Hematopoietic multipotent progenitor cell treated with erythropoietin and hydrocortisone succinate and interleukin-3 and kit ligand, for 8 days (in vitro differentiated cells): ENCODE measurements at places on chromosomes 7 and 10.
A peak's percentile ranks its signal among the peaks of the same experiment; 100 is the strongest.

GRCh38 chr10:60093317-60093716 lies 187.0 kb upstream of the CCDC6 start:
- DNase-seq, result no peak

DNA sequence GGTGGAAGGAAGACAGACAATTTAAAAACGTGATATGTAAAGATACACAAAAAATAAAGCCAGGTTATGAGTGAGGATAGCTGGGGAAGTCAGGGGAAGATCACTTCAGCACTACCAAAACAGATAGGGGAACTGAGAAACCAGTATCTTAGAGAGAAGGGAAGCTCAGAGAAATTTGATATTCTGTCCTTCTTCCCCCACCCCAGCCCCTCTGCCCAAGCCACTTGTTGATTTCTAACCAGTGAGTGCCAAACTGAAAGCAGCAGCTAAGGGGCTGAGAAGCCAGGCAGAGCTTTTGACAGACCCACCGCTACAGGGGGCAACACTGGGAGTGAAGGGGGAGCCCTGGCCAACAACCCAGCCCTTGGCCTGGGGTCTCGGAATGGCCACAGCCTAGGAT lies 9.1 kb upstream of the SLC29A3 start:
- no peak for DNase-seq

DNA sequence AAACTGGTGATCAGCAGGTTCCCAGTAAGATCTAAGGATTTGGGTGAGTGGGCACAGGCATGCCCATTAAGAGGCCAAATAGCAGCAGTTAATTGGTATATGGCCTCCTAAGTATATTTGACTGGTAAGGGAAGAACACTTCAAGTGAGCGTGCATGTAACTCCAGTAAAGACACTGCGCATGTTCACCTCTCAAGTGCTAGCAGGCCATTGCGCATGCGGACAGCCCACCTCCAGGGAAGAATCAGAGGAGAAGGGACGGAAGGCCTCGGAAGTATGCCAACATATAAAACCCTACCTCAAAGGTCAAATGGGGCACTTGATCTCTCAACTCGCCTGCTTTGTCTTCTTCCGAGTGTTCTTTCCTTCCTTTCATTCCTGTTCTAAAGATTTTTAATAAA lies 118.0 kb downstream of the ARL5B start:
- DNase-seq, result no peak

GRCh38 chr7:117621075-117621618 lies 141.3 kb downstream of the CFTR start:
- no peak for DNase-seq

- DNase-seq, result peak; percentile 4
Observed at GRCh38 chr10:64379898-64380297, 858.7 kb downstream of the REEP3 start.

- DNase-seq, result no peak
Observed at GRCh38 chr7:47647181-47647917, 65.4 kb upstream of the TNS3 start.

DNA sequence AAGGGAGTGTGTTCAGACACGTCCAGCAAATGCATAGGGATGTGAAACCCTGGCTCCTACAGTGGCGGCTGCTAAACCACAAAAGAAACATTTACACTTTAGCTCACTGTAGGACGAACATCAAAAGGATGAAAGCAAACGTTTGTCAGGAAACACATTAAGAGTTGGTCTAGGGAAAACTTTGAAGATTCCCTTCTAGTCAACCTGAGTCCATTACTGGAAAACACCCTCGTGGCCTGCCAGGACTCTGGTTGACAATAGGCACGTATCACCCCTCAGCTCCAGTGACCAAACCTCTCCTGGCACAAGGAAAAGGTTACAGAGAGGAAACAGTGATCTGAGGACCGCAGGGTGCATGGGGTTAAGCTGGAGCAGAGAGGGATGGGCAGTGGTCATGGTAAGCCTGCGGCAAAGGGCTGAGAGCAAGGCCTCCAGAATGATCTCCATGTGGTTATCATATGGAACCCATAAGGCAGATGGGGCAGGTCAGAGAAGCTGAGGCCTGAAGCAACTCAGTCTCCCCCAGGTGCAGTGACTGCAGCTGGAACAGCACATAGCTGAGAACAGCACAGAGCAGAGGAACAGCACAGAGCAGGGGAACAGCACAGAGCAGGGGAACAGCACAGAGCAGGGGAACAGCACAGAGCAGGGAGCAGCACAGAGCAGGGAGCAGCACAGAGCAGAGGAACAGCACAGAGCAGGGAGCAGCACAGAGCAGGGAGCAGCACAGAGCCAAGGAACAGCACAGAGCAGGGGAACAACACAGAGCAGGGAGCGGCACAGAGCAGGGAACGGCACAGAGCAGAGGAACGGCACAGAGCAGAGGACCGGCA lies 49.9 kb downstream of the CHST15 start:
- DNase-seq, result no peak

GRCh38 chr10:20302033-20302432 lies 485.8 kb downstream of the PLXDC2 start:
- no peak for DNase-seq

DNA sequence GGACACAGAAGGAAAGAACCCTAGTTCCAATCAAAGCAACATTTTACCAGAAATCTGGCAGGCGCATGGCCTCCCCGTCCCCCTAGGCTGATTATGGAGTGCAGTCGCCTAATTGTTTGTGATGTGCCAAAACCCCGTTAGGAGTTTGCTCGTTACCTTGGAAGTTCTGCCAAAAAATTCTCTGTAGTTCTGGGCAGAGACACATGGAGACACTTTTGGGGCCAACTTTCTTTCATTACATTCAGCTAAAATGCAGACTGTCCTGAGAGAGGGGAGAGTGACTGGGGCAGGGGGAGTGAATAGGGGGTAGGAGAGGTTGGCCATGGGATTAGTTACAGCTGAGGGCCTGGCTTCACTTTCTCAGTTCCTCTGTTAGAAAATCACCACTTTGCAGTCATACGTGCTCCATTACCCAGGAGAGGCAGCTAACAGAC lies 158.0 kb upstream of the NPVF start:
- no peak for DNase-seq

- DNase-seq, result no peak
Observed at GRCh38 chr10:5607594-5607993, 58.8 kb downstream of the ASB13 start.

DNA sequence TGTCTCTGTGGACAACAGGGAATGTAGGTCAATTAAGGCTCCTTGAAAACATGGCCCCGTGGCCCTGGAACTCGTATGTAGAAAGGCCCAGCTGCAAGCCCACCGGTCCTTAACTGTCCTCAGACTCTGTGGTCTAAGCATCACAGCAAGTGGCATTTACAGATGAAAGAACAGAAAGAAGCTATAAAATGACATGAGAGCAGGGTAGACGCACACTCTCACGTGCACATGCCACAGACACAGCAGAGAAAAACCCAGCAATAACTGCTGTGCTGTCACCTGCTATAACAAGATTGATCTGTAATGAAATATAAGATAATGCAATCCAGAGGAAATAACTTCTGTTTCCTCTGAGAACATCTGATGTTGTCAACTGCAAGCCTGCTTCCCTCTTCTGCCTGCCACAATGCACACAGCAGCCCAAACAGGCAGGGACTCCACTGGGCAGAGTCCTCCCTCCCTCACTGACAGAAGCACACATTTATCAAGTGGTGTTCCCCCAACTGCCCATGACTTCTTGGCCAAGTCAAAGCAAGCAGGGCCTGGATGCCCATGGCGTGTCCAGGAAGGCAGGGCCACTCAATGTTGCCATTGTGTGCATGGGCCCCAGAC lies 63.9 kb downstream of the GFRA1 start:
- DNase-seq, result no peak

DNA sequence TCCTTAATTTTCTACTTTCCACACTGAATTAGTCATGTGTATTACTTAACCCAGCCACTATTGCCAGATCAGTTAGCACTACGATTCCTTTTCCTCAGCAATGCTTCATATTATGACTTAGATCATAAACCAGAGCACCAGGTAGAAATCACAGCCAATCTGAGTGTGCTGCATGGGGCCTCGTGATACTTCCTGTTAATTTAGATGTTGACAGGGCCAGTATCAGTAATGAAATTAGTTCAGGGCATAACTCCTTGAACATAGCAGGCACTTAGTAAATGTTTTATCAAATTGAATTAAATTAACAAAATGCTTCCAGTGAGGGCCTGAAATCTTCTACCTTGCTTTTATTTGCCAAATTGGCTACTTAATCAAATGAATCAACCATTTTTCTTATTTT lies 169.3 kb upstream of the LRGUK start:
- DNase-seq, result no peak

GRCh38 chr7:95089414-95090315 lies 182.3 kb downstream of the PPP1R9A start:
- DNase-seq, result no peak

- DNase-seq, result no peak
Observed at GRCh38 chr10:70308121-70309060, 24.6 kb upstream of the NPFFR1 start.

GRCh38 chr7:6622134-6622710 lies 6.8 kb downstream of the ZNF853 start:
- no peak for DNase-seq

DNA sequence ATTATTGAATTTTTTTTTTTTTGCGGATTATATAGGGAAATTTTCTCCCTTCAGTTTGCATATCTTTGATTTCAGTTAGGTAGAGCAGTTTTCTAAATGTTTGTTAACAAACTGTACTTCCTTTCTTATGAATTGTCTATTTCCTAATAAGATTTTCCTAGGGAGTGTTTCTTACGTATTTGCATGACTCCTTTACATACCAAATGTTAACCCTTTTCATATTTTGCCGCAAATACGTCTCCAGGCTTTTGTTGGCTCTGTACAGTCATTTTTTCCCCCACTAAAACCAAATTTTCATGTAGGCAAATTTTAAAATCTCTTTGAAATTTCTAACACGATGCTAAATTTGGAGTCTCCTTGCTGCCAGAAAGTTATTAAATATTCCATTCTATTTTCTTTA lies 1.9 kb upstream of the FRAT2 start:
- no peak for DNase-seq

DNA sequence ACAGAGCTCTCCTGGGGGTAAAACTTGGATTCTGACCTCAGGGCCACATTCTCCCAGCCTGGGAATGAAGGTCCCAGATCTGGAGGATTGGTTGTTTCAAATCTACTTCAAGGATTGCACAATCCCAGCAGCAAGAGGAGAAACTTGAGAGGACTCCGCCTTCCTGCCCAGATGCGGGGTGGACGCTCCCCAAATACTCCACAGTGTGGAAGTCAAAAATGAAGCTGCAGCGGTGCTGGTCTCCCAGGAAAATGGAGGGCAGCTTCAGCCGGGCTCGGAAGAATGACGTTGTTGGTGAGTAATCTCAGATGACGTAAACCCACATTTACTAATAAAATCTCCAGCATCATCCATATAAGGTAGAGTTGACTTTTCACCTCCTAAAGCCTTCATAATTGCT lies 31.5 kb upstream of the PPP2R2D start:
- no peak for DNase-seq

- no peak for DNase-seq
Observed at GRCh38 chr7:56078196-56078595, 14.1 kb downstream of the SUMF2 start.

- no peak for DNase-seq
Observed at GRCh38 chr7:22333680-22334141, 23.2 kb downstream of the RAPGEF5 start.
